ENCODE measurements at places on chromosomes 12 and 14. TPM values are rescaled to one million over a fixed set of nuclear protein-coding genes. Genes with fewer than 3 reads are reported as not detected.

Gene GPR137C
- total RNA-seq: 0.20 TPM

Gene CEBPE
- not detected for total RNA-seq

Gene TTC8
- total RNA-seq: 21.5 TPM

Gene SLC17A8
- total RNA-seq: not detected

DNA sequence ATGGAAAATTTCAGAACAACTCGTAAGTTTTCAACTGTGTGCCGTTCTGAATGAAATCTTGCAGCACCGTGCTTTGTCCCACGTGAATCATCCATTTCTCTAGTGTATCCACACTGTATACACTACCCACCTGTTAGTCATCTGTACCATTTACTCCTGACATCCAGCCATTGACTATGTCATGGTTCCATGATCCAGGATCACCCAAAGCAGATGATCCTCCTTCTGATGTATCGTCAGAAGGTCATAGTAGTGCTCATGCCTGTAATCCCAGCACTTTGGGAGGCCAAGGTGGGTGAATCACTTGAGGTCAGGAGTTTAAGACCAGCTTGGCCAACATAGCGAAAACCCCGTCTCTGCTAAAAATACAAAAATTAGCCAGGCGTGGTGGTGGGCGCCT, 122.9 kb downstream of the PPHLN1 start:
- DNase-seq: no peak

Gene MEG3
- not detected for total RNA-seq

DNA sequence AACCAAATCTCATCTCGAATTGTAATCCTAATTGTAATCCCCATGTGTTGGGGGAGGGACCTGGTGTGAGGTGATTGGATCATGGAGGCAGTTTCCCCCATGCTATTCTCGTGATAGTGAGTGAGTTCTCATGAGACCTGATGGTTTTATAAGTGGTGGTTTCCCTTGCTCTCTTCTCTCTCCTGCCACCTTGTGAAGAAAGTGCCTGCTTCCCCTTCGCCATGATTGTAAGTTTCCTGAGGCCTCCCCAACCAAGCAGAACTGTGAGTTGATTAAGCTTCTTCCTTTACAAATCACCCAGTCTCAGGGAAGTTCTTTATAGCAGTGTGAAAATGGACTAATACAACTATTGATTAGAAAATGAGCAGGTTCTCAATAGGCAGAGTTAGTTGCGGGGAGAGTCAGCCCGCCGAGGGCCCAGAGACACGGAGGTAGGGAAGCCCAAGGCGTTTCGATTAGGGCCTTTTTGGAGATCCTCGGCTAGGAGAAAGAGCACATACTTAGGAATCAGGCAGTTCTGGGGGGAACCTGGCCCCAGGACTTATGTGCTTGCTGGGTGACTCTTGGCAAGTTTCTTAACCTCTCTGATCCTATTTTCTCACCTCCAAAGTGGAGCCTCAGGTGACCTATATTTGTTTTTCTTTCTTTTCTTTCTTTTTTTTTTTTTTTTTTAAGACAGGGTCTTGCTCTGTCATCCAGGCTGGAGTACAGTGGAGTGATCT, 65.7 kb downstream of the MVK start:
- DNase-seq: no peak

Gene AMN
- not detected for total RNA-seq

Gene ZNF605
- total RNA-seq: 5.5 TPM
